Activated CD4-positive, alpha-beta T cell treated with anti-CD3 and anti-CD28 coated beads, Interleukin-2, Interleukin-6, amounts not matched to agents 100 ng/mL and 50 ng/mL, durations not matched to agents 16 hours and 8 hours (primary cell): ENCODE measurements at places on chromosomes 12 and 14.

DNA sequence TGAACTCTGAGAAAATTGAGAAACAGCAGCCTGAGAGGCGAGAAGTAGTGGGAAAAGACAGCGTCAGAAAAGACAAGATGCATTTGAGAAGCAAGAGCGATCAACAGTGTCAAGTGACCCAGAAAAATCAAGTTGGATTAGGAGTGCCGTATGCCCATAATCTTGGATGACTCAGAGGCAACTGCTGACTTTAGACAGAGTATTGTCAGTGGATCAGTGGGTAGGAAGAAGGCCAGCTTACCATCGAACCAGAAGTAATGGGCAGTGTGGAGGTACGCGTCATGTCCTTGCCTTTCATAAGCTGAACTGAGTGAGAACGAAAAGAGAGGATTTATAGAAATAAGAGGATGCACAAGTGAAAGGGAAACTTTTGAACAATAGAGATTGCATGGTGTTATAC, 151.0 kb upstream of the NAV3 start:
- DNase-seq: no peak

GRCh38 chr12:68870011-68870410, 62.0 kb downstream of the MDM2 start:
- no peak for DNase-seq

- DNase-seq: no peak
These were observed 26.2 kb downstream of the AMN start for GRCh38 chr14:102948698-102949061.

- DNase-seq: no peak
These were observed 4.0 kb downstream of the EGLN3 start for GRCh38 chr14:33946679-33947476.

- DNase-seq: no peak
These were observed 12.5 kb upstream of the MARK3 start for GRCh38 chr14:103372552-103373304.
